Activated naive CD4-positive, alpha-beta T cell treated with Interleukin-2 at 50 U/mL for 16 hours (primary cell): ENCODE measurements at places on chromosomes 12 and 14.

- no peak for DNase-seq
Observed at GRCh38 chr14:101472518-101472849, 88.8 kb upstream of the DIO3 start.

DNA sequence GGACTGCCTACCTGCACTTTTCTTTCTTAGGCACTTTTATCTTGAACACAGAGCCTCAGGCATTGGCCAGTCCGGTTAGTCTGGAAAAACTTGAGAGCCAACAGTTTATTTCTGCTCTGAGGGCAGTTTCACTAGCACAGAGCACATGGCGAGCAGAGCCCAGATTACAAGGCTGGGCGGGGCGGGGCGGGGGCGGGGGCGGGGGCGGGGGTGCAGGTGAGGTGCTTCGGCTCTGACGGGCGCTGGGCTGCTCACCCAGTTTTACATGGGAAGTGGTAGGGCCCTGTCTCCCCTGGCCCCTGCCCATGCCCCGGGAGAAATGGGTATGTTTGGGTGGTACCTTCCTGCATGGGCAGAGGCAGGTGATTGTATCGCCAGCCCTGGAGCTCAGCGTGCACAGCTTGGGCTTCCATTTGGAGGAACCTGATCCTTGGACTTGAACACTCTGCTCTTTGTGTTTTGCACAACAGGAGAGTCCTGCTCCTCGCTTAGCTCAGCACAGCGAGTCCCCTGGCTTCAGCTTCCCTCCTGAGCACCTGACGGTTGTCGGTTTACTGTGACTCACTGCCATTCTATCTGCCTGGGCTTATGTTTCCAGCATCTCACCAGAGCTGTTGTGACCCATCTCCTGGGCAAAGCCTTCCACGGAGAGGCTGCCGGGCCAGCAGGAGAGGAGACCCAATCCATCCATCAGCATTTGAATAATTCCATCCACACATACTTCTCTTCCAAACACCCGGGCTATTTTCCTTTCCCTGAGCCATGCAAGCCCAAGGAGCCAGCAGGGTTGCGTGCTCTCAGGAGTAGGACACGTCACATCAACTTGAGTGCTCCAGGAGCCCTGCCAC, 108.5 kb downstream of the ARF6 start:
- DNase-seq: peak; percentile 78

DNA sequence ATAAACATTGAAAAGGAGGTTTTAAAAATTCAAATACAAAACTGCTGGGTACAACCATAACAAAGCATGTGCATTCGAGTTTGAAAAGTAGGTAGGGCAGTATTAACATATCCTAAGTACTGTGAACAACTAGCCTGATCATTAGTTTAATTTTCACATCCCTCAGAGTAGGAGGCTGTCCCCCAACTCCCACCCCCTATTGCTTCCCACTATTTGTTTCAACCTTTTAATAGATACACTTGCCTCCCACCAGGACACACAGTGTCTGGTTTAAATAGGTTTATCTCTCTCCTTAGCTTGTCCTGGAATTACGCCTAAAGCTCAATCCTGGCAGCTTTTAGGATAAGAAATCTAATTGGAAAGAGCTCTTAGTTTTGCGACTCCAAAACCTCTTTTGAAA, 2.1 kb downstream of the TAOK3 start:
- DNase-seq: no peak

GRCh38 chr14:51449681-51450080, 202.0 kb upstream of the FRMD6 start:
- no peak for DNase-seq

DNA sequence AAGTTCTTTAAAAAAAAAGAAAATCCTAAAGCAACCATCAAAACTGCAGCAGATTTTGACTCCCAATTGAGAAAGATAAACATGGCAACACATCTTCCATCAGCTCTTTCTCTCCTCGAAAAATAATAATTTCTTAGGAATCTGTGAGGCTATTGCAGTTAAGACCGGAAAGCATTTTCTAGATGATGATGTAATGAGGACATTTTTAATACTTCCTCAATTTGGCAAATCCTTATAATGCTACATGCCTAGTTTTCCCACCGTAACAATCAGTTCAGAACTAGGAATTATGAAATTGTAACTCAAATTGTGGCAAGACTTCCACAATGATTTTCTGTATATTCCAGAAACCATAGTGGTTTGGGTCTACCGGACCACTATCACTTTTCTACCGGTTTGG, 180.9 kb upstream of the PDE3A start:
- DNase-seq: no peak

- DNase-seq: no peak
Observed at GRCh38 chr14:52906141-52906601, 44.7 kb downstream of the FERMT2 start.

DNA sequence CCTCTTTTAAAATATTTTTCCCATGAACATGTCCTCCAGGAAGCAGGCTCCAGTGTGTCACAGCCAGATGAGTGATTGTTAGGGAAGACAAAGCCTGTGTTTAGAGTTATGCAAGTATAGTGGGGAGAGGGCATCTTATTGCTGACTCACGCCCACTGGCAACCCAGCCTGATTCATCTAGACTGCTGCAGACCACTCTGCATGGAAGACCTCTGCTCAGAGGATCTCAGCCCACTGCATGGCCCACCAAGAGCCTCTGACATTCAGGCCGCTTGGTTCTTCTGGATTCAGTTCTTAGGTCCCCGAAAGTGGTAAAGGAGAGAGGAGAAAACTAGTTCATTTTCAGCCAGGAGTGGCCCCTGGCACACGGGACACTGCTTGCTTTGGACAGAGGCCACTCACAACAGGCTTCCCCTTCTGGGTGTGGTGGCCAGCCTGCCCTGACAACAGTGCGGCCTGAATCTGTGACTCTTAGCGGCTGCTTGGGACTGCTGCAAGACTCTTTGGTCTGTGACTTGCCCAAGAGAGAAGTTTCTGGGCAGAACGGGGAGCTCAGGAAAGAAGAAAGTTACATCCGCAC, 266.3 kb downstream of the ZFP36L1 start:
- DNase-seq: no peak

- no peak for DNase-seq
Observed at GRCh38 chr12:12138203-12139154, 67.7 kb downstream of the BCL2L14 start.

DNA sequence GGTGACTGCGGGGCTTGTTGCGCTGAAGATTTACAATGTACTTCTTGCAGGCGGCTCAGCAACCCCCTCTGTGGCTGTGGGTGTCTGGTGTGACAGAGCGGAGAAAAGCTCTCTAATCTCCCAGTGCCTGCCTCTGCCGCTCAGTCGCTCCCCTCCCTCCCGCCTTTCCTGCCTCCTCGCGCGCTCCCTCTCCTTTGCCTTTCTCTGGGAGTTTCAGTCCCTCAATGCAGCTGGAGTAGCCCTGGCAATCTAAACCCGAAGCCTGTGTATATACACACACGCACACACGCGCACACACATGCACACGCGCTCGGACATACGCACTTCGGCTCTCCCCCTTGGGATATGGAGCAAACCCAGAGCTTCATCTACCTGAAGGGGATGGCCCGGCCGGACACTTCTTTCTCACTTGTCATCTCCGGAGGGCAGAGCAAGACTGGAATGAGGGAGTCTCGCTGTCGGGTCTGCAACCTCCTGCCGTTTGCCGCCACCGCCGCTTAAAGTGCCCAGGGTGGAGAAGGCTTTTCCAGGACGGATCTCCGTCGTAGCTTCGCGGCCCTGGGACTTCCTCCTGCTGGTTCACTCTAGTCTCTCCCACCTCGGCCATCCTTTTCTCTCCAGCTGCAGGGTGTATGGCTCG, 599 bp upstream of the TRHDE start:
- no peak for DNase-seq

DNA sequence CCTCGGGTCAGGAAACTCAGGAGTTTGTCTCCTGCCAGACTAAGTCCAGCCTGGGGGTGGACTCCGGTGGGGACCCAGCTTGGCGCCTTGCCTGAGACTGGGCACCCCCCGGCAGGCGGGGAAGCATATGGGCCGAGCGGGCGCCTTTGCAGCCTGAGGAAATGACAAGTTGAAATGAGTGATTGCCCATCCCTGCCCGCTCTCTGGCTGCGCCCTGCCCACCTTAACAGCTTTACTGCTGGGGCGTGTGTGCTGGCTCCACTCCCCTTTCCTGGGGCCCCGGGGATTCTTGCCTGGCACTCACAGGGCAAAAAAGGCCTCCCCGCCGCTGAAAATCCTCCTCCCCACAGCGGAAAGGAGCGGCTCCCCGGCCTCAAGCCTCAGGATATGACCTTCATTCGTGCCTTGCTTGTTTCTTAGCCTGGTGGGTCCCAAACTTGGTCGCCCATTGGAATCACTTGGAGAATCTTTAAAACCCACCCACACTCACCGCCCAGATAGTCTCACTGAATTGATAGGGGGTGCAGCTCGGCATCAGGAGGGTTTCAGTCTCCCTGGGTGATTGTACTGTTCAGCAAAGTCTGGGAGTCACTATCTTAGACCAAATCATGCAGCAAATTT, 1.5 kb downstream of the RFLNA start:
- no peak for DNase-seq

DNA sequence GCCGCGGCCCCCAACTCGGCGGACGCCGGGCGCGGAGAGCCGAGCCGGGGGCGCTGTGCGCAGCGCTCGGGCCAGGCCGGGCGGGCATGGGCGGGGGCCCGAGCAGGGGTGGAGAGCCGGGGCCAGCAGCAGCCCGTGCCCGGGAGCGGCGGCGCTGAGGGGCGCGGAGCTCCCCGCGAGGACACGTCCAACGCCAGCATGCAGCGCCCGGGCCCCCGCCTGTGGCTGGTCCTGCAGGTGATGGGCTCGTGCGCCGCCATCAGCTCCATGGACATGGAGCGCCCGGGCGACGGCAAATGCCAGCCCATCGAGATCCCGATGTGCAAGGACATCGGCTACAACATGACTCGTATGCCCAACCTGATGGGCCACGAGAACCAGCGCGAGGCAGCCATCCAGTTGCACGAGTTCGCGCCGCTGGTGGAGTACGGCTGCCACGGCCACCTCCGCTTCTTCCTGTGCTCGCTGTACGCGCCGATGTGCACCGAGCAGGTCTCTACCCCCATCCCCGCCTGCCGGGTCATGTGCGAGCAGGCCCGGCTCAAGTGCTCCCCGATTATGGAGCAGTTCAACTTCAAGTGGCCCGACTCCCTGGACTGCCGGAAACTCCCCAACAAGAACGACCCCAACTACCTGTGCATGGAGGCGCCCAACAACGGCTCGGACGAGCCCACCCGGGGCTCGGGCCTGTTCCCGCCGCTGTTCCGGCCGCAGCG, 639 bp downstream of the FZD10 start:
- no peak for DNase-seq

- no peak for DNase-seq
Observed at GRCh38 chr12:47547077-47547476, 158.8 kb downstream of the RPAP3 start.

GRCh38 chr14:94320243-94320642, 2.9 kb downstream of the SERPINA6 start:
- DNase-seq: no peak

DNA sequence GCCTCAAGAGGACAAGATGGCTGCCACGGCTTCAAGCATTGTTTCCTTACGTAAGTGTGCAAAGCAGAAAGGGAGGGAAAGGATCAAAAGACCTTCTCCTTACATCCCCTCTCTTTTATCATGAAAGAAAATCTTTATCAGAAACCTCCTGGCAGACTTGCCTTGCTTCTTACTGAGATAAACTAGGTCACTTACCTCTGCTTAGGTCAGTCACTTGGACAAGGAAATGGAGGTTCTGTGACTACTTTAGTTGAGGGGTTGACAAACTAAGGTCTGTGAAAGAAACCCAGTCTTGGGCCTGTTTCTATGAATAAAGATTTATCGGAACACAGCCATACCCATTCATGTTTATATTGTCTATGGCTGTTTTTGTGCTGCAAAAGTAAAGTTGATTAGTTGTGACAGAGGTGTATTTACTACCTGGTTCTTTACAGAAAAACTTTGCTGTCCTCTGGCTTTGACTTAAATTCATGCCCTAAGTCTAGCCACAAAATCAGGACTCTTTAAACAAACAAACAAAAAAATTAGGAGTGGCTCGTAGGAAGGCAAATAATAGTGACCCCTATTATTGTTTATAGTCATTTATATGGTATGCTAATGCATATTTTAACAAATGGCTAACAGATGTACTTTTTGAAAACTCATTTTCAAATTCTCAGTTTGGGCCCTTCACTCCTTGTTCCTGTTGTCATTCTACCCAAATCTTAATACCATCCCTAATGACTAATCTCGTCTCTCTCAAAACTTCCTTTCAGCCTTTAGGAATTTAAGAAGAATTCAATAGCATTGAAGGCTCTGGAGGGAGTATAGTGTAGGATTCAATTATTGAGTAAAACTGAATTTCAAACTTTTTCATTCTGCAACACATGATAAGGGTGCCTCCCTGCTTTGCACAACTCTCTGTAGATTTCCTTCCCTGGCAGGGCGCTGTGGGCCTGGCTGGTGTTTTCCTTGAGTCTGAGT, 42.0 kb upstream of the ATP2B1 start:
- DNase-seq: no peak

DNA sequence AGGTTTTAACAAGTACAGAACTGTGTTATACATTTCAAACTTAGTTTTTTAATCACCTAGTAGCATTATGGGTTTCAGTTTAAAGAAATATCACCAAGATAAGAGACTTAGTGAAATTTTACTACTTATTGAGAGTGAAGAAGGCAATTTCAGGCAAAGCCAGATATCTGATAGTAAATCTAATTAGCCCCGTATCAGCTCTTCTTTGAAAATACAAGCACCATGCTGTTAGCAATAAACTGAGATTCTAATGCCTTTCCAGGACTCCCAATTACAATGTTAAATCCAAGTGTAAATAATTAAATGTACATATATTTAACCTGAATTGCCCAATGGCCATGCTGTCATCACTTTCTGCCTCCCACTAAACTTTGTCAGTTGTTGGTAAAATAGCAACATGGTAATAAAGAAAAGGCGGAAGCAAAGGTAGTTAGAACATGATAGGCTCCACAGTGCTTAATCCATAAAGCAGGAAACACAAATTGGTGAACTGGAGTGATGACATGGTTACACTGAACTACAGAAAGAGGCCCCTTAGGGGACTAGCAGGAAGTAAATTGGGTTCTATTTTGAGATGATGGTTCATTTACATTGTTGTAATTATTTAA, 646.1 kb downstream of the C12orf50 start:
- DNase-seq: no peak

GRCh38 chr12:78086553-78087362, 256.1 kb downstream of the NAV3 start:
- DNase-seq: no peak

GRCh38 chr14:68564826-68565759, 227.8 kb downstream of the ZFP36L1 start:
- DNase-seq: peak; percentile 3

DNA sequence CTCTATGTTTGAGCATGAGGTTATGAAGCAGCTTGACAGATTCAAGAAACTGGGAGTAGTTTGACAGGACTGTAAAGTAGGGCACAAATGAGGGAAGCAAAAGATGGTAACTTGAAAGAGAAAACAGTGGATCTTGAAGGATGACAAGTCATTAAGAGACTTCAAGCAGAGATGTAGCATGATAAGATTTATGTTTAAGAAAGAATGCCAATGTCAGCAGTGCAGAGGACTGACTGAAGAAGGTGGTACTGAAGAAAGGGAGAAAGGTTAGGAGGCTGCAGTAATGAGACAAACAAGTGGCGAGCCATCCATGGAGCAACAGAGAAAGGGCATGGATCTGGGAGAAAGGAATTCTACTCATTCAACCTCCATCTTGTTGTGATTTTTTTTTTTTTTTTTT, 120.2 kb upstream of the RAP1B start:
- DNase-seq: no peak

- DNase-seq: no peak
Observed at GRCh38 chr14:68986926-68987652, 8.0 kb upstream of the ACTN1 start.
